AG09309 (cell line): ENCODE measurements at places on chromosomes 2 and 18.

- DNase-seq = no peak
Measured at GRCh38 chr2:136376211-136376610, 258.3 kb upstream of the CXCR4 start.

DNA sequence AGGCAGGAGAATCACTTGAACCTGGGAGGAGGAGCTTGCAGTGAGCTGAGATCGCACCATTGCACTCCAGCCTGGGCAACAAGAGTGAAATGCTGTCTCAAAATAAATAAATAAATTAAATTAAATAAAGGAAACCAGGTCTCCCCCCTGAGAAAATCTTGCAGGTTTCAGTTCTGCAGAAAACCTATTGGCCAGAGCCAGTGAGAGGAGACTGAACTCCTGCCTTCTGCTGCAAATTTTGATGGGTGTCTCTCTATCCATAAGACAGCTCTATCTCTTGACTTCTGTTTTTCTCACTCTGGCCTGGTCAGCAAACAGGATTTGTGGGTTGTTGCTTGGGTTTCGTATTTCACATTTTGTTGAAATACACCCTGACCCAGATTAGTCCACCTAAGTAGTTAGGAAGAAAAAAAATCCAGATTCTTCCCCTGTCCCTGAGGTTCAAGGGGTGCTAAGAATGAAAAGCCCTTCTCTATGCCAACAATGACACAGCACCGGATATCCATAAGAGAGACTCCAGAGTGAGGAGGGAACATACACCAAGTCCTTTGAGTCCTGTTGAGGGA lies 86.7 kb upstream of the MAP4K4 start:
- no peak for DNase-seq

DNA sequence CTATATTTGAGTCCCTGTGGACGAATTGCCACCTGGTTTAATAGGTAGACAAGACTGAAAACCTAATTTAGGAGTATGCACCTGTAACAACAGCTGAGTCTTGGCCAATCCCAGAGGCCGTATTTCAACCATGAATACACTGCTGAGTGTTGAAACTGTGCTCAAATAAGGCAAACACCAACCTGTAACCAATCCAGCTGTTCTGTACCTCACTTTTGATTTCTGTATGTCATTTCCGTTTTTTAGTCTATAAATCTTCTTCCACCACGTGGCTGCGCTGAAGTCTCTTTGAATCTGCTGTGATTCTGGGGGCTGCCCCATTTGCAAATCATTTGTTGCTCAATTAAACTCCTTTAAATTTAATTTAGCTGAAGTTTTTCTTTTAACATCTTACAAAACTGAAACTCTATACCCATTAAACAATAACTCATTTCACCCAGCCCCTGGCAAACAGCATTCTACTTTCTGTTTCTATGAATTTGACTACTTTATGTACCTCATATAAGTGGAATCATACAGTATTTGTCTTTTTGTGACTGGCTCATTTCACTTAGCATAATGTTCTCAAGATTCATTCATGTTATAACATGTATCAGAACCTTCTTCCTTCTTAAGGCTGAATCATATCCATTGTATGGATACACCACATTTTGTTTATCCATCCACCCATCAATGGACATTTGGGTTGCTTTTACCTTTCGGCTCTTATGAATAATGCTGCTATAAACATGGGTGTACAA lies 7.5 kb upstream of the YPEL5 start:
- no peak for DNase-seq

GRCh38 chr18:25237571-25238267 lies 114.2 kb downstream of the ZNF521 start:
- DNase-seq = no peak

GRCh38 chr2:106316915-106317314 lies 122.8 kb upstream of the UXS1 start:
- DNase-seq = no peak

DNA sequence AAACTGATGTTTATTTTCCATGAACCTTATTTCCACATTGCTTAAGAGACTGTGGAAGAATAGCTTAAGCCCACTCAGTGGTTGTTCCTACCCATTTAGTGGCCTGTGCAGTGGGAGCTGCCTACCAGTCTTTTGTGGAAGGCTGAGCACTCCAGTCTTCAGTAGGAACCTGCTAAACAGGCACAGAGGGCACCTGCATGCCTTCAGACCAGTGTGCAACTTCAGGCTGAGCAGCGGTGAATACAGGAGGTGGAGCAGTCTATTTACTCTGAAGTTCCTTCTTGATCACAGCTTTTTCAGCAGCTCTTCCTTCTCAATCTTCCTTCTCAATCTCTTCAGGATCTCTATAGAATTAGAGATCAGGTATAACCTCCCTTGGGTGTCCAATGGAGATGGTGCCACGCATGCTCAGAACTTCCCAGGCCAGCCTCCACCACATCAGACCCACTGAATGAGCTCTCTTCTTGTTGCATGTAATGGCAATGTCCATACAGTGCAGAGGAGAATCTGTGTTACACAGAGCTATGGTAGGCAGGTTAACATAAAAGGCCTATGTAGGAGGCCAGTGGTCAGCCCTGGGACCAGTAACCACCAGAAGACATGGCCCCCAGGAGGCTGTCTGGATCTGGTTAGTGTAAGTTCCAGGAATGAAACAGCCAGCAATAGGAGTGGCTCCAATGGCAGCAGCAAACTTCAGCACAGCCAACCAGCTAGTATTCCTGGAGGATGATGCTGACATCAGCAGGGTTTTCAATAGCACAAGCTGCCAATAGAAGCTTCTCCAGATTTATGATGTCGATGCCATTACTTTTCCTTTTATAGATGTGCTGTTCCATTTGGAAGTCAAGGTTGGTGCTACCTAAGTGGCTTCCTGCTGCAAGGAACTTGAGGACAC lies 47.9 kb upstream of the MAT2A start:
- no peak for DNase-seq

- no peak for DNase-seq
Measured at GRCh38 chr18:38077229-38077628, 511.6 kb upstream of the CELF4 start.

GRCh38 chr2:217610401-217610814 lies 392.4 kb downstream of the TNS1 start:
- DNase-seq = no peak

GRCh38 chr2:210442457-210442856 lies 34.1 kb downstream of the LANCL1 start:
- no peak for DNase-seq

DNA sequence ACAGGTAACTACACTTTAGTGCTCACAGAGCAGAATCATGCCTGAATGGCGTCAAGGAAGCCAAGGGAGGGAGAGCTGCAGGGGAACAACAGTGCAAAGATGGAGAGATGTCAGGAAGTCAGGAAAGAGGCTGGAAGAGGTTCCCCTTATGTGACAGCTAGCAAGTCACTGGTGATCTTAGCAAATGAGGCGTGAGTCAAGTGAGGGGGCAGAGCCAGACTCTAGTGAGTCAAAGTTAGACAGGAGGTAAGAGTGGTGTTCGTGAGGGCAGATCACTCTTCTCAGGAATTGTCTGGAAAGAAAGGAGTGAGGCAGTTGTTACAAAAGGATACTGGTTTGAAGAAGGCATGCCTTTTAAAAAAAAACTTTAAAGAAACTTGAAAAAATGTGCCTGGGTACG lies 87.1 kb downstream of the MEP1B start:
- DNase-seq = no peak

GRCh38 chr18:3603421-3604234 lies 153.7 kb downstream of the TGIF1 start:
- peak; percentile 98 for DNase-seq

DNA sequence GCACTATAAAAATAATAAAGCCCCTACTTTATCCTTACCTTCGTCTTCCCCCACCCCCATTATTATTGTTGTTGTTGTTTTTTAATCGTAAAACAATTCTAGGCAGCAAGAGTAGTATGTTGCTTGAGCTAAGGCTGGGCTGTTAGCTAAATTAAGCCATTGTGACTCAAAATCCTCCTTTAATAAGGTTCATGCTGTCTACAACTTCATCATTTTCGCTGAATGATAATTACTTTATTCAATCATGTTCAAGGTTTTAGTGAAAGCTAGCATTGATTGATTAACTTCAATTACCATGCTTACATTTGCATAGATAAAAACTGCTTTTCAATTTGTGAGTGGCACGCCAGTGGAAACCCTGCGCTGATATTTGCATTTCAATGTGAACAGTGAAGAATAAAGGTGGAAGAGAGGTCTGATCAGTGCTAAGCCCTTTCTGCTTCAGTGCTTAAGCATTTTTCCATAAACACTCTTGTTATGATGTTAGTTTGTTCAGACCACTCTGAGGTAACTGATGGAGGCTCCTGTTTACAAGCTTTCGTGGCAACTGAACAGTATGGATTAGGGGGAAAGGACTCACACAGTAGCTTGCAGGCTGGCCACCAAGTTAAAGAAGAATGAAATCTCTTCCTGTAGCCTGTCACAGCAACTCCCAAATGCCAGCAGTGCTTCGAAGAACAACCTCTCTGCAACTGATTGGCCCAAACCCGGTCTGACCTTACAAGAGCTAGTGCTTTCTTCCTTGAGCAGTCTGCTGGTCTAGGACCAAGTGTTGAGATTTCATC lies 156.8 kb downstream of the GPD2 start:
- DNase-seq = no peak

DNA sequence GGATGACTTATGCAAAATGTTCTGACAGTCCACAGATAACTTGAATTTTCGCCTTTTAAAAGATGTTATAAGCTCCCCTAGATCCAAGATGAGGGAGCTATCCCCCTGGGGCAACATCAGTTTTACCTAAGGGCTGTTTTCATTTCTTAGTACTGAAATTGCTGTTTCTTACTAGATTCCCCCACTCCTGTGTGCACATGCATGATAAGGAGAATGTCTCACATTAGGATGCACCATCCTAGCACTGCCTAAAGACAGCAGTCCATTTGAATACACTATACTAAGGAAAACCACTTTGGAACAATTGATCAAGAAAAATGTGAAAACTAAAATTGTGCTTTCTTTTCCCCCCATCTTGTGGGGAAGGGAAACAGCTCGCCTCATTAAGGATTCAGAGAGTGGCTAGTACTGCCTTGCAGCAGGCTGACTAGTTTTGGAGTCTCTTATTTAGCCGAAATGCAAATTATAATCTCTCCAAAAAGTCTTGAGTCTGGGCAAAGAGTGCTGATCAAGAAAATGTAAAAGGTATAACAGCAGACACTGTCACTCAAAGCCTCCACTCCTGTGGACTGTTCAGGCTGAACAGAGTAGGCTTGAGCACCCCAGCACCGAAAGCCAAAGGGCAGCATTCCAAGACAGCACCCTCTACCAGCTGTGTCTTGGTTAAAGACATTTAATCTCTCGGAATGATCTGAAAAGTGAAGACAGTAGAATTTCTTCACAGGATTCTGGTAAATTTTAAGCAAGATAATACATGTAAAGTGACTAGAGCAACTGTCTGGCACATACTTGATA lies 65.0 kb downstream of the ZNF385B start:
- no peak for DNase-seq

- DNase-seq = no peak
Measured at GRCh38 chr2:147714582-147714981, 130.2 kb upstream of the ACVR2A start.
